ENCODE measurements at places on chromosomes 1 and 21. TPM values are rescaled to one million over a fixed set of nuclear protein-coding genes. Genes with fewer than 3 reads are reported as not detected.
A peak's percentile ranks its signal among the peaks of the same experiment; 100 is the strongest.

The HES3 gene
- not detected for total RNA-seq

The OR10J1 gene
- under 0.01 TPM for total RNA-seq

- DNase-seq: no peak
Measured at GRCh38 chr1:218667781-218668516, 322.8 kb downstream of the TGFB2 start.

GRCh38 chr1:200510228-200510623 lies 100.4 kb upstream of the ZNF281 start:
- DNase-seq: peak; percentile 89

DNA sequence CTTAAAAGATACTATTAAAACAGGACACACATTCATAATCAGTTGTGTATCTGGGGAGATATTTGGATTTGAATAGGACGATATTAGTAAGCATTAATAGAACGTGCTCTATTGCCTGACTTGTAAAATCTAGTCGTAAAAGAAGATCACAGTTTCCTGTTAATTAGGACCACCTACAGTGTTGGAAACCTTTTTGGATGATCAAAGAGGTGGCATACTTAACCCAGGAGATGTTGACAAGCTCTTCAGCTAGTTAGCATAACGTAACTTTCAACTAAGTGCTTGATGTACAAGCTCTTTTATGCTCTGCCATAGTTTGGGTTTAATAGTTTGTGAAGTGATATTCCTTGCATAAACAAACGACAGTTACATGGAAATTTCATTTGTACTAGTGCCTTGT lies 293.3 kb upstream of the NR5A2 start:
- no peak for DNase-seq

GRCh38 chr1:229848752-229849677 lies 218.0 kb upstream of the GALNT2 start:
- peak; percentile 18 for DNase-seq

DNA sequence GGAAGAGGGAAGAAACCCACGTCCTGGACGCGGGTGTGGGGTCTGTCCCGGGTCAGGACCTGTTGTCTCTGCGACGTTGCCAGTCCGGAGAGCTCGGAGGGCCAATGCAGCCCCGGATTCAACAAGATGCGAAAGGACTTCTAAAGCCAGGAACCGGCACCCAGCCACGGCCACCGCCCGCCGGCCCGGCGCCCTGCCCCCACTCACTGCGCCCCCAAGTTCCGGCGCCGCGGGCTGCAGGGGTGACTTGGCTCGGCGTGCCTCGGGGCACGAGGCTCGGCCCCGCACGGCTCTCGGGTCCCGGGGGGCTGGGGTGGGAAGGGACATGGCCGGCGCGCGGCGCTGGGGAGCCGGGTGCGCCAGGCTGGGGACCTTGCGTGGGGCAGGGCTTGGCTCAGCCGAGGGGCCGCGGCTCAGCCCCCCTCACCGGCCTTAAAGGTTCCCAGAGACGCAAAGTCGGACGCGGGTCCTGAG lies 51.8 kb upstream of the H6PD start:
- no peak for DNase-seq
